ENCODE measurements at places on chromosomes 11 and 22. TPM values are rescaled to one million over a fixed set of nuclear protein-coding genes. Genes with fewer than 3 reads are reported as not detected.

Gene SPDYC
- total RNA-seq, result not detected

Gene ATG13
- total RNA-seq, result 46.4 TPM

Gene FAU
- total RNA-seq, result 578 TPM

Gene ARHGAP20
- total RNA-seq, result not detected

Gene FSHB
- total RNA-seq, result not detected

Gene VWCE
- total RNA-seq, result not detected

DNA sequence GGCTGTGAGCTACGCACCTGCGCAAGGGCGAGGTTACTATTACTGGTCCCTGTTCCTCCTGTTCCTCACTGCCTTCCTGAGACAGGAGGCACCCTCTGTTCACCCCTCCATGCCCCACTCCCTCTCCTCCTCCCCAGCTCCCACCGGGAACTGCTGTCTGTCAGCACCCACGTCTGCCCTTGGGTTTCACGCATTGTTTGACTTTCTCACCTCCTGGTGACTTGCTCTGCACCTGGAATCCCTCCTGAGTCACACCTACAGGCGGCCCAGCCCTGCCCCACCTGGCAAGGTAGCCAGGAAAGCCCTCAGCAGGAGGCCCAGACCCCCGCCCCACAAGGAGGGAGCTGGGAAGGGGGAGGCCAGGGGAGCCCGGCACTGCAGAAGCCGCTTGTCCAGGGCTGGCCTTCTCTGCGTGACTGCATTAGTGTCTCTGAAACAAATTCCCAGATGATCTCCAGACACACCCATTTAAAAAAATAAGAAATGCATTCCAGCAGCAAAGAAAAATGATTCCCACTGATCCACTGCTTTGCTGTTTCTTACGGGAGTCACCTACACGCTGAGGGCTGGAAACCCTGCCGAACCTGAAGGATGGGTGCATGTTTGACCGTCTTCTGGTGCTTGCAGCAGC, 86.4 kb downstream of the CELSR1 start:
- DNase-seq, result no peak

GRCh38 chr22:46260038-46260437, 3.1 kb downstream of the PKDREJ start:
- DNase-seq, result no peak

DNA sequence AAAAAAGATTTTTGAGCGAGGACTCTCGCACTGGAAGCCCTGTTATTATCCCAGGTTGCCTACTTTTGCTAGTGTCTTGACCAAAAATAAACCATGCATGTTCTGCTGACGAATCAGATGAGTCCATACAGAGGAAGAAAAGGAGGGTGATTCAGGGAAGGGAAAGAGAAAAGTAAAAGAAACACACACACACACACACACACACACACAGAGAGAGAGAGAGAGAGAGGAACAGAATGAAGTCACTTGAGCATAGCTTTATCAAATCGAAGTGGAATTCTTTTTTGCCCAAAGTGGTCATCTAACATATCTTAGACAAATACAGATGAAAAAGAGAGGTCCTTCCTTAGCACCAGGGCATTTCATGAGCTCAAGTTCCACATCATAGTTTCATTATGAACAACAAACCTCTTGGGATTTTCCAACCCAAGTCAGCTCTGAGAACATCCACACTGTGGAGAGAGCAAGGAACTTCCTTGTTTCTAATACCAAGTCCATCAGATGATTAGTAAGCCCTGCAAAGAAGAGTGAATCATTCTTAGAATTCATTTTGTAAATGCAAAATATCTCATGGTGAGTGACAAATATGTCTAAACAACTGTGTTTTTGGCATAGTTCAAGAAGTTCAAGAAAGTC, 7.7 kb upstream of the MMP12 start:
- DNase-seq, result peak; percentile 4

GRCh38 chr11:14538271-14538925, 18.2 kb upstream of the PSMA1 start:
- DNase-seq, result no peak

- DNase-seq, result no peak
Measured at GRCh38 chr11:46273511-46274205, 3.8 kb upstream of the CREB3L1 start.

DNA sequence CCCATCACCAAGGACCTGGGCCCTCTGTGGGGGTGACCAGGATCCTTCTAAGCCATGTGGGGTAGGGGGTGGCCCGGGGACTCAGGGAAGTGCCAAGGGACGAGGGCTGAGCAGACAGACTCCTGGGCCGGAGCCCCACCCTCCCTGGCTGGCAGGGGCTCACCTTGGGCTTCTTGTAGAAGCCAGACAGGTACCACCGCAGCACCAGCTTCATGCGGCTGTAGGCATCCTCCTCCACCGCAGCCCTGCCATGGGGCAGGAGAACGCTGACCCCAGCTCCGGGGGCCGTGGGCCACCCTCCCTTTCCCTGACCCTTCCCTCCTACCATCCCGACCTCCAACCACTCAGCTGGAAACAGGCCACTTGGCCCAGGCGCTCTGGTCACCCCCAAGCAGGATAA, 45.9 kb upstream of the CARS1 start:
- no peak for DNase-seq

DNA sequence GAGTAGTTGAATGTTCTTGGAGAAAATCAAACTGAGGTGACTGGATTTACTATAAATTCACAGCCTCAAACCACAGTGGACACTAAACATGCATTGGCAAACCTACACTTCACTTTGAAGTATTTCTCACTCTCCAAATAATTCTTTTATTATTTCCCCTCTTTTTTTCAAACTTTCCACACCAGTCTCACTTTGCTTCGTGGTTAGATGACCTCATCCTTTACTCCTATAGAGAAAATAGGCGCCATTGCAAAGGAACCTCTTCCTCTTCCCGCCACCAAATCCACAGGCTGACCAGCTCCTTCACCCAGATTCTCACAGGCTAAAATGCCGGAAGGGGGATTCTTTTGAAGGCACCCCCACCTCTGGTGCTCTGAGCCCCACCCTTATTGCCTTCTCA, 33.4 kb downstream of the HTR3A start:
- peak; percentile 19 for DNase-seq

DNA sequence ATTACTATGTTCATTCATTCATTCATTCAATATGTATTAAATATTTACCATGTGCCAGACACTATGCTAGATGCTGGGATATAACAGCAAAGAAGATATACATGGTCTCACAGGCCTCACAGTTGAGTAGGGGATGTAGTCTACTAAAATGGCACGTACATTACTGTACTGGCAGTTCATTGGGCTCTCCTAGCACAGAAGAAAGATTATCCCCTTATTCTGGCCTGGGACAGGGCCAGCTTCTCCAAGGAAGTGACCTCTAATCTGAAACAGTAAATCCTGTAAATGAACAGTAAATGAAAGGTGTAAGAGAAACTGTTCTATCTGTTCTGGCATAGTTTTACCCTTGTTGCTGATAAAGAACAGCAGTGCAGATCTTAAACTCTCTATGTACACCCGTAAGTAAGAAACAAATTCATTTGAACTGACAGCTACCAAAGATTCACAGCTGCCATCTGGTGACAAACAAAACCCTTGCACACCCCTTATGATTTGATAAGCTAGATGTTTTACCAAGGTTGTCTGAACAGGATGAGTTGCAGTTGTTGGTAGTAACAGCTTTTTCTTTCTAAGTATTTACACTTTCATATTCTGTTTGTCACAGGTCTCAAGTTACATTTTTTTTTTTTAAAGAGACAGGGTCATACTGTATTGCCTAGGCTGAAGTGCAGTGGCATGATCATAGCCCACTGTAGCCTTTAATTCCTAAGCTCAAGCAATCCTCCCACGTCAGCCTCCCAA, 263.1 kb downstream of the TMEM135 start:
- DNase-seq, result no peak

DNA sequence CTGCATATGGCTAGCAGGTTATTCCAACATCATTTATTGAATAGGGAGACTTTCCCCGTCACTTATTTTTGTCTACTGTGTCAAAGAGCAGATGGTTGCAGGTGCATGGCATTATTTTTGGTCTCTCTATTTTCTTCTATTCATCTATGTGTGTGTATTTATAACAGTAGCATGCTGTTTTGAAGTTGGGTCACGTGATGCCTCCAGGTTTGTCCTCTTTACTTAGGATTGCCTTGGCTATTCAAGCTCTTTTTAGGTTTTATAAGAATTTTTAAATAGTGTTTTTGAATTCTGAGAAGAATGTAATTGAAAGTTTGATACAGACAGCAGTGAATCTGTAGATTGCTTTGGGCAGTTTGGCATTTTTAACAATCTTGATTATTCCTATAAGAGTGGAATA, 770.6 kb downstream of the CNTN5 start:
- no peak for DNase-seq

GRCh38 chr11:122103321-122103720, 12.7 kb downstream of the BLID start:
- peak; percentile 23 for DNase-seq

- no peak for DNase-seq
Measured at GRCh38 chr11:44255406-44256071, 54.4 kb downstream of the ALX4 start.

- no peak for DNase-seq
Measured at GRCh38 chr22:31344578-31345330, 1.4 kb downstream of the PATZ1 start.

- DNase-seq, result no peak
Measured at GRCh38 chr22:45225732-45226502, 14.8 kb downstream of the KIAA0930 start.

DNA sequence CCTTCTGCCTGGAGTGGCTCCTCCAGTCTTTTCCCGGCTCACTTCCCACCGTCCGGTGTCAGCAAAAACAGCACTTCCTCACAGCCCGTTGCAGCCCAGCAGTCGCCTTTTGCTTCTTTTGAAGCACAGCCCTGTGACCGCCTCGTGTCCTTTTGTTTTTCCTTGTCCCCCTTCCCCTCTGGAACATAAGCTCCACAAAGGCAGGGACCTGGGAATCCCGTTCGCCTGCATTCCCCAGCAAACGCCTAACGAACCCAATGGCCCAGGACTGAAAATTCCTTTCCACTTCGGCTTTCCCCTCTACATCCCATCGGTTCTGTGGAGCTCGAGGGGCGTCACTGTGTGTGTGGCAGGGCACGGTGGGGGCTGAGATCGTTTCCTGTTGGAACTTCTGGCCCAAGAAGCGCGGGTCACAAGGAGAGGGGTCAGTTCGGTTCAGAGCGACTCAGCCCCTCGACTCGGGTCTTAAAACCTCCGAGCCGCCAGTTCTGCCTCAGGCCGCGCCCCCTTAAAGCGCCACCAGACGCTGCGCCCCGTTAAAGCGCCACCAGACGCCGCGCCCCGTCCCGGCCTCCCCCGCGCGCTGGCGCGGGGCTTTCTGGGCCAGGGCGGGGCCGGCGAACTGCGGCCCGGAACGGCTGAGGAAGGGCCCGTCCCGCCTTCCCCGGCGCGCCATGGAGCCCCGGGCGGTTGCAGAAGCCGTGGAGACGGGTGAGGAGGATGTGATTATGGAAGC, 841 bp downstream of the RIC8A start:
- DNase-seq, result peak; percentile 82

- DNase-seq, result no peak
Measured at GRCh38 chr22:48181263-48181955, 1419.0 kb downstream of the TBC1D22A start.

DNA sequence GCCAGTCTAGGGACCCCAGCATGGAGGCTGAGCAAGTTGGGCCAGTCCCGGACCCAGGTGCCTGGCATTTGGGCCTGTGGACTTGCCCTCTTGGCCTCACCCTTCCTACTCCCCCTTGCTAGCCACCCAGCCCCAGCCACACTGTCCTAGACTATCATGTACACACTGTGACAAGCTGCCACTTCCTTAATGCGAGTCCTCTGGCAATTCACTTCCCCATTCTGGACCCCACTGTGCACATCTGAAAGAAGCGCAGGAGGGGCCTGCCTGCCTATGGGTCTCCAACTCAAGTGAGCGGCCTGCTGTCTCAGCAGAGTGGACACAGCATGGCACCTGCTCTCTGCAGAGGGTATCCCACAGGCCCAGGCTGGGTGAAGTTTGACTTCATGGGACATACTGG, 68.5 kb upstream of the LMO1 start:
- DNase-seq, result no peak

DNA sequence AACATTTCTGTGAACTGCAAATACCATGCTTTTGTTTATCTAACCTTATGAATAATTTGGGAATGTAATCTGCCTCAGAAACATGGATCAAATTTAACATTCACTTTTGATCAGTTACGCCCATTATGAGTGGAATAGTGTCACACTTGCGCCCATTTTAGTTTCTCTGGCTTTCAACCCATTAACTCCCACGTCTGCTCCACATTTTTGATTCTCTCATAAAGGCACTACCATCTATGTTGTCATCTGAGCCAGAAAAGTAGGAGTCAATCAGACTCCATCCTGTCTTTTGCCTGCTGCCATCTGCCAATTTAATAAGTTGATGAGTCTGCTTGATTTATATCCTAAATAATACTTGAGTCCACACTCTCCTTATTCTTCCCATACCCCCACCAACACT, 1090.7 kb downstream of the DLG2 start:
- DNase-seq, result no peak

GRCh38 chr11:21511835-21512440, 680.9 kb upstream of the ANO5 start:
- DNase-seq, result peak; percentile 3

DNA sequence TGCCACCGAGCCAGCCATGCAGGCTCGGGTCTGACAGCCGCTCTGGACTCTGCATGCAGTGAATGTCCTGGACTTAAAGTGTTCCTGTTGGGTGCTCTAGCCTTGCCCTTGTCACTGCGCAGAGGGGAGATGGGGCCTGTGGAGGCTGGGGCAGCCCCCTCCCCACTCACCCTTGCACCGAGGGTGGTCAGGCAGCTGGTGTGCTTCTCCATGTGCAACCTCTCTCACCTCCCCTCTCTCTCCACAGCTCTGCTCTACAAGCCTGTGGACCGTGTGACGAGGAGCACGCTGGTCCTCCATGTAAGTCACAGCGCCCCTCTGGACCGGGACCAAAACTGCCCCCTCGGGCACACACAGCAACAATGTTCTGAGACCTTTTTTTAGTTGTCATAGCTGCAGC, 92.5 kb downstream of the BCR start:
- no peak for DNase-seq

DNA sequence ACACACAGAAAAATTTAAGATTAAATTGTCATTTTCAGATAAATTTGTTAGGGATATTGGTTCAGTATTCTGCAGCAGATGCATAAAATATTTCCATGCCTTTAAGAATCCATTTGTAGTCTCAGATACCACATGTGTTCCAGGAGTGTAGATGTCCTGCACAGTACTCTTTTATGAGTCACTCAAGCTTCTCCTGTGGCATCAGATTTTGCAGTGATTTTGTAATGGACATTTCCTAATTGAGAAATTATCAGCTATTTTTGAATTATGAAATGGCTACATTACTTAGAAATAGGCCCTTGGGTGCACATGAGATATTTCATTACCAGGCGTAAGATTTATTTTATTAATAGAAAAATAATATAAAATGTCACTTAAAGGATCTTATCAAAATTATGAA, 18.9 kb downstream of the MMP3 start:
- DNase-seq, result no peak

DNA sequence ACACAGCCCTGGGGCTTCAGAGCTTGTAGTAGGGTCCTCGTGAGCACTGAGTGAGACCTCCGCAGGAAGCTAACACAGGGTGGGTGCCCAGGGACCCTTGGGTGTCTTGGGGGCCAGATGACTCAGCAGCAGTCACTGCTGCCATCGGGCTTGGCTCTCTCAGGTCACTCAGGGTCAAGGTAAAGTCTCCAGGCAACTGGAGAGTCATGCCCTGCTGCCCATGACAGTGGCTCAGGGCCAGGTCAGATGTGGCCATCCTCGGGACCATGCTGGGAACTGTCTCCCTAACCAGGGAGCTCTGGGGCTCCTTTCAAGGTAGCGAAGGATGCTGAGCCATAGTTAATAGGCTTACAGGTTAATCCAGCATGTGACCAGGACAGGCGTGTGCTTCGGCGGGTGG, 44.4 kb upstream of the SLC22A12 start:
- no peak for DNase-seq

GRCh38 chr11:32972781-32973180, 42.9 kb upstream of the DEPDC7 start:
- no peak for DNase-seq

Measured in Daoy (cell line).